Fibroblast of skin of right biceps (primary cell): ENCODE measurements at places on chromosomes 13 and 19.

DNA sequence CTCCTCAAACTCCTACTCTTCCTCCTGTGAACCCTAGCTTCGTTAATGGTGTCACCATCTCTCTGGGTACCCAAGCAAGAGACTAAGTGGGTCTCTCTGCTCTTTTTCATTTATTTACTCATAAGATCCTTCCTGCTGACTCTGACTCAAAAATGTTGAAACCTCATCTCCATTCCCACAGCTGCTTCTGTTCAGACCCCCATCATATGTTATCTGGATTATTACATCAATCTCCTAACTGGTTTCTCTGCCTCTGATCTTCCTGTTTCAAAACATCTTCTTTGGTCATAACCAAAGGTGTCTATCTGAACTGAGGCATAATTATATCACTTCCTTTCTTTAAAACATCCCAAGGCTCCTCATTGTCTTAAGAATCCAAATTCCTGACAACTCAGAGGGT, 2.0 kb upstream of the MEDAG start:
- no peak for DNase-seq

- no peak for DNase-seq
These were observed 43.3 kb upstream of the FARP1 start for GRCh38 chr13:98099627-98100026.

GRCh38 chr13:41203810-41204209, 9.4 kb upstream of the KBTBD7 start:
- no peak for DNase-seq

- DNase-seq, result peak; percentile 79
These were observed 144.3 kb downstream of the ZNF536 start for GRCh38 chr19:30516531-30516930.

- peak; percentile 66 for DNase-seq
These were observed 2.4 kb downstream of the ZMYM5 start for GRCh38 chr13:19860884-19861655.

DNA sequence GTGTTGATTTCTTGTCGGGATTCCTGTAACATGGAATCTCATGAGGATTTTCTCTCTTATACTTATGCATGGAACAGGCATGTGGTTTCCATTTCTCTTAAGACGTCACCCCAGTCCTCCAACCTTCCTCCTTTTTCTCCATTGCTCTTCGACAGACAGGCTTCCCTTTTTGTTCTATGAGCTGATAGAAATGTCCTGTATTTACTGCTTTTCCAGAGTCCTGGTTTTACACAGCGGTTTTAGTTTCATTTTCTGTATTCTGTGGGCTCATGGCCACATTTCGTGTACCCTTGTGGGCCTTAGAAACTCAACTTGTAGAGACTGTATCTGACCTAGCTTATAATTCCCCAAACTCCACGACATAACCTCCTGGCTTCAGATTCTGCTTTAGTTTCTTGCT, 113.1 kb downstream of the PAN3 start:
- no peak for DNase-seq

GRCh38 chr19:3466635-3467034, 13.7 kb downstream of the SMIM24 start:
- no peak for DNase-seq

DNA sequence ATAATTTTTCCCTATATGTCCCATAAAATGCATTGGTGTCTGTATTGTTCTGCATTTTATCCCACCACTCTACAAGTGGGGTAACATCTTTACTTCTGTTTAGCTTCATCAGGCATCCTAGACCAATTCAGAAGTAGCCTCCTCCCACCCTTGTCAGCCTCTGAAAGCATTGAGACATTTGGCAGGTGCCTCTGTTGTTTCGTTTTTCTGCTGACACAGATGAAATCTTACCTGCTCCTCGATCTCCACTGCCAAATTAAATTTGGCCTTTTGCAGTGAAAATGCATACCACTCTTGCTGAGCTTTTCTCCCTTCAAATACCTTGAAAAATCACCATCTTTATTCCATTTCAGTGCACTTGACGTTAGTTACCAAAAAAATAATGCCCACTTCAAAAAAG, 83.5 kb upstream of the STARD13 start:
- DNase-seq, result no peak

DNA sequence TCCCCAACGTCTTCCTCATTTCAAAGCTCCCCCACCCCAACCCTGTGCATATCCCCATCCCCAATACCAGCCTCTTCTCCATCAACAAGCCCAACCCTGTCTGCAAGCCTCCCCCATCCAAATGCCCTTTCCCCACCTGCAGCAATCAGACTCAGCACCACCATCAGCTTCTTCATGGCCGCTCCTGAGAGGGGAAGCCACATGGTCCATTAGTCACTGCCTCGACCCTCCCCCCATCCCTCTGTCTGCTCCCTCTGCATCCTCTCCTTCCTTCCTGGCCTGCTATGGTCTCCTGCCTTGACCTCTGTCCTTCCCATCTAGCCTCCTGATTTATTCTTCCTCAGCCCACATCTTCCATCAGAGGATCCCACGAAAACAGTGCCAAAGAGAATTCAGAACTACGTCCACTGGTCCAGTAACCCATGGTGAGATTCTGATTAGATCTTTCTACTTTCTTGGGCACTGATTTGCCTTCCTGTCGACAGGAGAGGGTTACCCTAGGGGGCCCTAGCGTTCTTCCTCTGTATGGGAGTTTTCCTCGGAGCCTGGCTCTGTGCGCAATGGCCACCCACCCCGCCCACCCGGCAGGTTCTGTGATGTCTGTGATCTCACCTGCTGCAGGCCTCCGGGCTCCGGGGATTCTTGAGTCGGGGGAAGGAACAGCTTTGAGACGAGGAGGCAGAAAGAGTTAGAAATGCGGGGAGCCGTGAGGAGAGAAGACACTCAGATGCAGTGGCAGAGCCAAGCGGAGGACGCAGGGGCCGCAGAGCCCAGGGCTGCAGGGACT, 1.3 kb downstream of the KLK6 start:
- DNase-seq, result no peak

DNA sequence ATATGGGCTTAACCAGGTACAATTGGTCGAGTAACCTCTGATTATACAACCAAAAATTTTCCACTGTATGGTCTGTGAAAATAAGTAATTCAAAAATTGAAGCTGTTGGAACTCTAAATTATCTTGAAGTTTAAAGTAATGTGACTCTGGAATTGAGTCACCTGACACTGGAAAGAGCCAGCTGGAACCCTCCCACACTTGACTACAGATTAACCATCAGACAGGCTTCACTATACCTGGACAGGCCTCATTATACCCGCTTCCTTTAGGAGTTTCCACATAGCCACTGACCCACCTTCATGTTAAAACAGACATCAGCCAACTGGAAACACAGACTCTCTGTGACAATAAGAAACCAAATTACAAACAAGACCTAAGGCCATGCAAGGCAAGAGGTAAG, 1.3 kb downstream of the ZNF433 start:
- no peak for DNase-seq

DNA sequence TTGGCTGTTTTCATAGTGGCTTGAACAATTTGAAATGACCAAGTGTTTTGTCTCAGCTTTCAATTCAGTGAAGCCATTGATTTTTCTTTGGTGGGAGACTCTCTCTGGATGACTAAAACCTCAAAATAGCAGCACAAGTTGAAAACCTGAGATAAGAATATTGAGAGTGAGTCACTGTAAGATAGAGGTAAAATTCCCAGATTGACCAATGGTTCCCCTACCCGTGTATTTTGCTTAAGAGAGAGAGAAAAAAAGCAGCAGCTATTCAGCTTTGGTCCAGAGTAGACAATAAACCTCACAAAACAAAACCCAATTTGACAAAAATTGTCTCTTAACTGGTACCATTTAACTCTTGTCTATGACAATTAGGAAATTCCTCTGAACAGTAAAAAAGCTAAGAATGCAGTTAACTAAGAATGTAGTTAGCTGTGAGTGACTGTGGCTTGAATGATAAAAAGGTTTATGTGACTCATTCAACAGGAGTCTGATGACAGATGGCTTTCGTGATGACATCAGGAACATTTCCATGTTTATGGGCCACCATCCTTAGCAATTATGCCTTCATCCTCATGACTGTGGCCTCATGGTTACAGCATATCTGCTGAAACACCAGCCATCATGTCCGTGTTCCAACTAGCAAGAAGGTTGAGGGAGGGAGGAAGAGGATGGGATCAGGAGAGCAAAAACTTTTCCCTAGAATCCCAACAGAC, 356.9 kb downstream of the NDFIP2 start:
- peak; percentile 76 for DNase-seq

- DNase-seq, result no peak
These were observed 46.7 kb upstream of the MEDAG start for GRCh38 chr13:30859326-30859725.

DNA sequence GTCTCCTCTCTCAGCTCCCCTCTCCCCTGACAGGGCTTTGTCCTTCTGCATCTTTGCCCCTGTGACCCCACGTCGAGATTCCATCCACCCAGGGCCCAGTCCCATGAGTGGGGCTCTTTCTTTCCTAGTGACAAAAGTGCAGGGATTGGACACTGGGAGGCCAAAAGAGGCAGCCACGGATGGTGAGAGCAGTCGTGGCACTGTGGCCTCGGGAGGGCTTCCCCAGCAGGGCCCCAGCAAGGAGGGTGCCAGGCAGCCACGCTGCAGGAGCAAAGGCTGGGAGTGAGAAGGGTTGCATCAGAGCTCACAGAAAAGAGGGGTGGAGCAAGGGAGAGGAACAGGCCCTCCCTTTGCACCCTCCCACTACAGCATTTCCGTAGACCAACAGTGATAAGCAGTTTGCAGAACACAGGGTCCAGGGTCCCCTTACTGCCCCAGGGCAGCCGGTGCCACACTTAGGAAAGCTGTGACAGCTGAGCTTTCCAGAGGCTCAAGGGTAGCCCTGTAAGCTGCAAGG, 4.9 kb downstream of the ZSCAN1 start:
- no peak for DNase-seq

GRCh38 chr19:37593996-37594303, 642 bp downstream of the ZNF571 start:
- DNase-seq, result no peak

DNA sequence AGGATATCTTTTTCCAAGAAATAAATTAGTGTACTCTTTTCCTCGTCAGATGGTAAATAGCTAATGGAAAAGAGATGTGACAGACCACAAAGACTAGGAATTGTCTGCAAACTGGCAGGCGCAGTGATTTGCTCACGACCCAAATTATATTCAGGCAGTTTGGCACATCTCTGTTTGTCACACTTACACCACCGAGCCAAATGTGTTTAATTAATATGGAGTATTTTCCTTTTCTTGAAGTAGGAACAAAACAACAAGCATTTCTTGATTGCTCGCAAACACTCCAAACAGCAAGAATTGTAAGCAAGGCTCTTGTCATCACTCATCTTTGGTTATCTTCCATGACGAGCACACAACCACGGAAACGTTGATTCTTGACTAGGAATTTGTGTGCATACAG, 884.2 kb downstream of the PCDH9 start:
- DNase-seq, result no peak

- peak; percentile 59 for DNase-seq
These were observed 379.8 kb downstream of the TBC1D4 start for GRCh38 chr13:75102001-75102716.

DNA sequence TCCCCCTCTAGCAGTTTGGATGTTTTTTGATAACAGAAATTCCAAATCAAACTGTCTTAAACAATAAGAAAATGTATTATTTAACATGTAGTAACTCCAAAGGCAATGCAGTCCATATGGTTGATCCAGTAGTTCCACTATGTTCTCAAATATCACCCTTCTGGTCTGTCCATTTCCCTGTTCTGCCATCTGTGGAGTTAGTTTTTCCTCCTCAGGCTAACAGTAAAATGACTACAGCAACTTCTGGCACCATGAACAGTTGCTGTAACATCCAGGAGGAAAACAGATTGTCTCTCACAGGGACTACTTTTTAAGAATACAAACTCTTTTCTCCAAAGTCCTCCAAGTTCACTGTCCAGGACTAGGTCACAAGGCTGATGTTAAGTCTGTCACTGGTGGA, 455.4 kb downstream of the FGF14 start:
- DNase-seq, result no peak

GRCh38 chr19:5119297-5119998, 150.5 kb downstream of the KDM4B start:
- no peak for DNase-seq

DNA sequence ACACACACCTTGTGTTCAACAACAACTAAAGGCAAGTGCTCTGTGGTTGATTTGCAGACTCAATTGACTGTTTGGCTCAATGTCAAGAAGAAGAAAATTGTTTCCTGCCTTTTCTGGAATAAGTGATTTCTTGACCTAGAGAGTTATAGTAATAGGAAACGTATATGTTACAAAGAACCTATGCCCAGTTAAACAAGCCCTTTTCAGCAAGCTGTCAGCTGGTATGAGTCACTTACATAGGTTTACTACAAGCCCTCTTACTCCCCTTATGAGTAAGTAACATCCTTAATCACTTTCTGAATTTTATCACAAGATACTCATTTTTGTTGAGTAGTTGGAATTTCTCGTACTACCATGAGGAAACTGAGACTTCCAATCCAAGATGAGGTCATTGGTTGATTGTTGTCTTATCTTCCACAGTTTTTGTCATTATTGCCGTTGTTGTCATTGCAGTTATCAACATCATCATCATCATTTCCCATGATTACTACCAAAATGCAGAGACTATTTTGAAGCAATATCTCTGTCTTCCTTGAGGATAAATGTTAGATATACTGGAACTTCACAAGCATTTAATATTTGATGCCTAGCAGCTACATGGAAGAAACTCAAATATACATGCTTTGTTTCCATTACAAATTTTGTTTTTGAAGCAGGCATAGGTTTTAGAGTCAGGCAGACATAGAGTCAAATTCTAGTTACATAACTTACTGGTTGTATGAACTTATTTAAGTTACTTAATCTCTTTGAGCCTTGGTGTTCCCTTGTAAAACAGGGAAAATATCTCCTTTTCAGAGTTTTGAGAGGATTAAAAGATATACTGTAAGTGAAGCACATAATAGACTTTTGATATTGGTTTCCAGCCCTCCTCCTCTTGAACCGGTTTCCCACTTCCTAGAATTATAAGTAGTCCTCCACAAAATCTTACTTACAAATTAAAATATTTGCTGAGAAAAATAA, 106.0 kb downstream of the RAP2A start:
- peak; percentile 86 for DNase-seq

DNA sequence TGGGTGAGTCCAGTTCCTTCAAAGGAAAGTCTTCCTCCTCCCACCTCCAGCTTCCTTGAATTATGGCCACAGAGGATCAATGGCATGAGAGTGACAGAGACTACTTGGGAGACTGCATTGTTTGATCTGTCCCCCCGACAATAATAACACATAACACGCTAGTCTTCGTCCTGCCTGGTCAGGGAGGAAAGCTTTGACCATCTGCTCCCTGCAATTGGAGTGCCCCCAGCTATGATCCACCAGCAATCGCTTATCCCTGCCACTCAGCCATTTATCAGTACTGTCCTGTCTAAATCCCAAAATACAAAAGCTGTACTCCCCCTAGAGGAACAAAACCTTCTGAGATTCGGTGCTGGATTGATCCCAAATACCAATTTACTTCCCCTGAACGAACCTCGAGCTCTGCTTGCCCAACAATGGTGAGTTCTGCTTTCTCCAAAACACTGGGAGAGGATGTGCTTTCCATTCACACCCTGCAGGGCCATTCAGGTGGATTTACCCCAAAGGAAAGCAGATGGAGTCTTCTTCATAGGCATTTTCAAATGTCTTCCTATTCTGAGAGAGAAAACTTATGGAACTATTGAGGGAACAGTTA, 466.7 kb downstream of the TSHZ3 start:
- no peak for DNase-seq

- no peak for DNase-seq
These were observed 507 bp downstream of the ALG5 start for GRCh38 chr13:36998624-36999041.

- no peak for DNase-seq
These were observed 137.1 kb upstream of the WASF3 start for GRCh38 chr13:26420282-26420960.

GRCh38 chr19:34173193-34173956, 1.1 kb downstream of the LSM14A start:
- peak; percentile 70 for DNase-seq
